ENCODE measurements at places on chromosomes 2 and 18.

GRCh38 chr2:36549165-36549574 lies 48.8 kb downstream of the FEZ2 start:
- DNase-seq: no peak

GRCh38 chr2:587087-587960 lies 89.9 kb downstream of the TMEM18 start:
- DNase-seq: no peak

DNA sequence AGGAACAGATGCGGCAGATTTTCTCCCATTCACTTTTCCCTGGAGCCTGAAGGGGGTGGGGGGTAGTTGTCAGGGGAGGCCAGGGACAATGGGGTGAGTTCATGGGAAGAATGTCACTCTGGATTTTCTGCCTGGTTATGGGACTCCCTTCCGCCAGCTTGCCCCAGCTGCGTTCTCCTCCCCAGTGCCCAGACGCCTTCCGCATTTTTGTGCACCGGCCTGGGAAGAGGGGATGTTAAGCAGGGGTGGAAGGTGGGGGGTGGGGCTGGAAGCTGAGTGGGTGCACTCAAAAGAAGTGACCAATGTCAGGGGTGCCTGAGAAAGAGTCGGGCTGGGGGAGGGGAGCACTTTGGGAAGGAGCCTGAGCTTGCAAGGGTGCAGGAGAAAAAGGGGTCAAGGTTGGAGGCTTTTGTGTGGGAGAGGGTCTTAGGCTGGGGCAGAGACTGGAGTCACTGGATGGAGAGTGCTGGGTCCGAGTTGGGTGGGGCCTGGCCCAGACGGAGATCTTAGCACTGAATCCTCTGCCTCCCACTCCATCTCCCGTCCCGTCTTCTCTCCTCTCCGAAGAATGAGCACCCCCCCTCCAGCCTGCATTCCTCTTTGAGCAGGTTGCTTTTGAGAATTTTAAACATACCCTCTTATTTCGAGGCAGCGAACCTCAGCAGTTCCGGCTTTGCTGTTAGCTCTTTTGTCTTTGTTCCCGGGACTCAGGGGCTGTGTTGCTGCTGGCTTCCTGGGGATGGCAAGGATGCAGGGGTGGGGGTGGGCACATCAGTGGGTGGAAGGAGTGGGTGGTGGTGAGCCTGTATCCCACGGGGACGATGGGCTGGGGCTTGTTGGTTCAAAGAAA lies 2.7 kb downstream of the IGFBP2 start:
- no peak for DNase-seq

GRCh38 chr2:239721991-239722759 lies 303.0 kb downstream of the NDUFA10 start:
- DNase-seq: no peak

GRCh38 chr2:169300636-169301530 lies 61.5 kb downstream of the LRP2 start:
- DNase-seq: no peak

DNA sequence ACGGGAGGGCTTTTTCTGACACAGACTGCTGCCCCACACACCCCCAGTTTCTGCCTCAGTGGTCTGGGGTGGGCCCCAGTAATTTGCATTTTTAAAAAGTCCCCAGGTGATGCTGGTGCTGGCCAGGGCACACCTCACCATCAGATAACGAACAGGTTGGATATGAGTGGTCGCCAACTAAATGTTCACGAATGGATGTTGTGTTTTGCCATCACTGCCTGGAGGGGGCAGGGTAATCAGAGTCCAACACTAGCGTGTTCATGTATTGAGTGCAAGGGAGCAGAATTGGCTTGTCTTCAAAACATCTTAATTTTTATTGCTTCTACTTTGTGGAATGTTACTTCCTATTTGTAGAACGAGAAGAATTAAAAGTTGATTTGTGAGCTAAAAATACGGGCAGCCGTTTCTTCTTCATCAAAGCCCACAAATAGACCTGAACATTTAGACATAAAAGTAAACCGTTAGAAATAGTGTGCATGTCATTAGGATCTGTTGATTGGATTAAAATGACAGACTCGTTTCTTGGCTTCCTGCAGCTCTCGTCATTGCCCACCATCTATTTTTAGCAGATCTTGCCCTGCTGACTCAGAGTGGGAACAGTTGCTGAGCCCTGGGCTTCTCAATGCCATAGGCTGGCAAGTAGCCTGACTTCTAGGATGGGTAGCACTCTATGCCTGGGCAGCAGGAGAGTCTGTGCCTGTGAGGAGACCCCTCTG lies 45.2 kb downstream of the NCK2 start:
- DNase-seq: no peak

- no peak for DNase-seq
These were observed 110.5 kb downstream of the PKP4 start for GRCh38 chr2:158567208-158567607.

- DNase-seq: no peak
These were observed 3.3 kb upstream of the RMDN2 start for GRCh38 chr2:37921781-37922180.

DNA sequence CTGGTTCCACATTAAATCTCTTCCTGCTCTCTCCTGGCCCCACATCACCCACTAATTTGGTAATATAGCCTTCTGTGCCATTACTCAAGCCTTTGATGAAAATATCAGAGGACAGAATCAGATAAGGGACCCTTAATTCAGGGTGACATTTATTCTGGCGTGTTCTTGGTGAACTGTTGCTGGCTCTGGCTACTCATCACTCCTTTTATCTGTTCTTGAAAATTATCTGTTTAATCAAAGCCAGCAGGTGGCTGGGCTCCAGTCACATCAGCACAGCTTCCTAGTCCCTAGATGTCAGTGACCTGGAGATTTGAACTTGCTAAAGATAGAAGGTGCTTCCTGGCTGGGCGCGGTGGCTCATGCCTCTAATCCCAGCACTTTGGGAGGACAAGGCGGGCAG lies 26.9 kb upstream of the SLC35F6 start:
- no peak for DNase-seq

DNA sequence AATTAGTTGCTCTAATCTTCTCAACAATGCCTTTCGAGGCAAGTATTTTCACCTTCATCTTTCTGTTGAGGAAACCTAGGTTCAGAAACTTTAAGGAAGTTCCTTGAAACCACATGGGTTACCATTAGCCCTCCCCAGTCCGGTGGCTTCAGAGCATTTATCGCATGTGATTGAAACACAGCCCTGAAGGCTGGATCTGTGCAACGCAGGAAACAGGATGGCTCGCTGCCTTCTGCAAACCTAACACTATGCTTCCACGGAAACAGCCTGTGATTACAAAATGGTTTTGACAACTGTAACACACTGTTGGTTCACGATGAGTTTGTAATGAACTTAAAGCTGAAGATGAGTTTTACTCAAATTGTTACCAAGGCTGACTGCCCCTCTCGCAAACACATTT lies 68.5 kb downstream of the EPB41L3 start:
- no peak for DNase-seq

DNA sequence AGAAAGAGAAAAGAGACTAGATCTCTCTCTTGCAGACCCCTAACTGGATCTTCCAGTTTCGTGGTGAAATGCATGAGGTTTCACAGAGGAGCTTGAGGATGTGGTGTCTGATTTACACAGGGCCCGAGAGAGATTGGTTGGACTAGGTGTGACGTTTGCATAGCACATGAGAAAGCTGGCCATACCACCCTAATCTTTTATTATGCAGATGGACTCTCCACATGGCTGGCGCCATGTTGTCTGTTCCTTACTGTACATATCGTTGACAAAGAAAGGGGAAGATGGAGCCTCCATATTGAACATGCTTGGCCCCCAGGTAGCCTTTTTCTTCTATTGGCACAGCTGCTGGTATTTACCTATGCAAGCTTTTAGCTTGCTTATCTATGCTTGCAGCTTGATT lies 27.5 kb upstream of the PGAP1 start:
- no peak for DNase-seq

GRCh38 chr2:68125821-68126220 lies 31.9 kb upstream of the PNO1 start:
- DNase-seq: no peak

DNA sequence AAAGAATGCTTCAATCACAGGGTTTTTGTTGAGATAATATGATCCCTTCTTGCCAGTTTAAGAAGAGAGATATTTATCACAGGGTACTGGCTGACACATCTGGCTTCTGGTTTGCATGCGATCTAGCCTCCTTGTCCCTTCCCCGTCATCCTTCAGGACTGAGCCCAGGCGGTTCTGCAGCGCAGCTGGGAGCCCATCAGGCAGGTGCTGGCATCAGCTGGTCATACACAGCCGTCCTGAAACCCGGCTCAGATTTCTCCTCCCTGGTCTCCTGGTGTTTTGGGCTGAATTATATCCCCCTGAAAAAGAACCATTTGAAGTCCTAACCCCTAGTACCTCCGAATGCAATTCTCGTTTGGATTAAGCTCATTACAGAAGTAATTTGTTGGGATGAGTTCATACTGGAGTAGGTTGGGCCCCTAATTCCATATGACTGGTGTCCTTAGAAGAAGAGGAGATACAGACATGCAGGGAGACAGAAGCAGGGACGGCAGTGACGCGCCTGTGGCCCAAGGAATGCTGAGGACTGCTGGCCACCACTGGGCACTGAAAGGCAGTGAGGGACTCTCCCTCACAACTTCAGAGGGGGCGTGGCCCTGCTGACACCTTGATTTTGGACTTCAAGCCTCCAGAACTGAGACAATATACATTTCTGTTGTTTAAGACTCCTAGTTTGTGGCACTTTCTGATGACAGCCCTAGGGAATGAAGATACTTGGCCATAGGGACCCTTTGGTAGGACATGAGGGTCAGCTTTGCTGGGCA lies 83.9 kb upstream of the ODC1 start:
- no peak for DNase-seq

DNA sequence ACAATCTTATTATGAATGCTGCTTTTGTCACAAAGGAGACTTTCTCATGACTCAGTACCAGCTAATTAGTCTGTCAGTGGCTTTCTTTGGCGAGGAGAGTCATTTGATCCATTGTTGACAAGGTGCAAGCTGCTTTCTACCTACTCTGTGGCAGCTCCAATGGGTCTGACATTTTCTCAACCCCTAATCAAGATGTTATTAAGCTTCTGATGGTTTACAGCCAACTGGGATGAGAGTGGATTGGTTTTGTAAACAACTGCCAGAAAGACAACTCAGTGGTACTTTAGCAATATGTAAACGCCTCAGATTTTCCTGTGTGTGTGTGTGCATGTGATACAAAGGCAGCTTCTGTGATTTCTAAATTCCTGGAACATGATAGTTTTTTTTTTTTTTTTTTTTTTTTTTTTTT lies 8.2 kb upstream of the CLIP4 start:
- no peak for DNase-seq

- DNase-seq: no peak
These were observed 115.8 kb upstream of the CWC22 start for GRCh38 chr2:180122874-180123273.

- no peak for DNase-seq
These were observed 893.2 kb downstream of the EPHA4 start for GRCh38 chr2:220678943-220679342.

Measured in substantia nigra (tissue), 51 donors.